H7 (cell line): ENCODE measurements at places on chromosomes 13 and 19.

DNA sequence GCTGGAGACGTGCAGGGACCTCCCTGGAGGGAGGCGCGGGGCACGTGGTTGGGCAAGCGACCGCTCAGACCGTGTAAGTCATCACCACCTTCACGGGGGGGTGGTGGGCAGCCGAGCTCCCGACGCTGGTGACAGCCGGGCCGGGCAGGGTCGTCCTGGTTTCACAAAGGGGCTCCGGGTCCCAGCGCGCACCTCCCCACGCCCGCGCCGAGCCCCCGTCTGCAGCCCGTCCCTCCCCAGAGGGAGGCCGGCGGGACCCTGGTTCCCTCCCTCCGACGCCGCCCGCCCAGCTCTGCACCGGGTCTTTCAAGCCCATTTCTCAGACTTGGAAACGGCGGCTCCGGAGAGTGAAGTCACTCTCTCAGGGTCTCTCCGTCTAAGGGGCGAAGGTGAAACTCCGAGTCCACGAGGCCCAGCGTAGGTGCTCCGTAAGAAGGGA, 729 bp upstream of the ARID3A start:
- peak; percentile 88 for DNase-seq

DNA sequence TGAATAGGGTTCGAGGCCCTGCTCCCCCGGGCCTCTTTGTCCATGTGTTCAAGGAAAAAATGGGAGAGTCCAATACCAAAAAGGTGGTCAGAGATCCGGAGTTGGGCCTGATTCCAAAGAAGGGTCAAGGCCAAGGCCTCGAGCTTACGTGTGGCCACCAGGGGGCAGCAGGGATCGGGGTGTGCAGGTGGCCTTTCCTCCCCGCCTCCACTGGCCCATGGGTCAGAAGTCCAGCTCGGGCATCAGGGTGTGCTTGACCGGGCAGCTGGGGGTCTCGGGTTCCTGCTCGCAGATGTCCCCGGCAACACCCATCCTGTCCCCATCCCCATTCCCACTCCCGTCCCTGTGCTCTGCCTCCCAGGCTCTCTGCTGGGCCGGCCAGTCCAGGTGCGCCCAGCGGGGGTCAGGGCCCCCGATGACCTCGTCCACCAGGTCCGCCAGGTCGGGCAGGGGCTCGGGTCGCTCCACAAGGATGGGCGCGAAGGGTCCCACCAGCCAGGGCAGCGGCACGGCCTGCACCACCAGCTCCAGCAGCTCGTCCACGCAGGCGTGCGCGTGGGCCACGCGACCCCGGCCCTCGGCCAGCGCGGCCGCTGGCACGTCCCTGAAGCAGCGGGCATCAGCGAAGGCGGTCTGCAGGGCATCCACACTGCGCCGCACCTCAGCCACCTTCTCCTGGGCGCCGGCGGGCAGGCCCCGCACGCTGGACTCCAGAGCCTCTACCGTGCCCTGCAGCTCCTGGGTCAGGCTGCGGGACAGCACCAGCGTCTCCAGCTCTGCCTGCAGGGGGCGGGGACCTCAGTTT, 5.2 kb upstream of the PLIN4 start:
- peak; percentile 93 for DNase-seq

GRCh38 chr13:100852146-100852545, 177.6 kb upstream of the TMTC4 start:
- DNase-seq = no peak

DNA sequence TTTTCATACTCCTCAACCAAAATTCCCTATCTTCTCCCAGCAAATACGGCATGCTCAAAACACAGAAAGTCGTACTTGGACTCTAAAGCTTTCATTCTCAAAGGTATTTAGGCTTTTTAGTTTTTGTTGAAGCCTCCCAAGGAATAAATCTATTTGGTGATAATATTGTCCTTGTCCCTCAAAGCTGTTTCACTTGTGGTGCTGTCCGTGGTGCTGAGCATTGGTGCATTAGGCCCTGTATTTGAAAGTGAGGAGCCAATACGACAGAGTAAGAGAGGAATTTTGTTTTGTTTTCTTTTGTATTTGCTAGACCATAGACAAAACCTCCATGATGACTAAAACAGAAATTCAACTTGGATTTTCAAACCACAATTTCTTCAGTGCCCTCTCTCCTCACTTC, 3.2 kb upstream of the LGALS13 start:
- peak; percentile 18 for DNase-seq

DNA sequence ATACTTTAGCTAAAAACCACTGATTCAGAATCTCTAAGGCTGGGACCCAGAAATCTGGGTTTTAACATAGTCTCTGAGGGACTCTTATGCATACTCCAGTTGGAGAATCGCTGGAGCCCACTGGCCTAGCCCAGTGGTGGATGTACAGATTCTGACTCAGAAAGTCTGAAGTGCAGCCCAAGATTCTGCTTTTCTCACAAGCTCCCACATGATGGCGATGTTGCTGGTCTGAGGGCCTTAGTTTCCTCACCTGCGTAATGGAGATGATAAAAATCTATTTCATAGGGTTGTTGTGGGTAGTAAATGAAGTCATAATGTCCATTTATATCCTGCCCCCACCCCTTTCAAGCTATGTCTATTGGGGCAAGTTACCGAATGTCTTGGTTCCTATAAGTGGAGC, 7.7 kb upstream of the CDADC1 start:
- peak; percentile 28 for DNase-seq

DNA sequence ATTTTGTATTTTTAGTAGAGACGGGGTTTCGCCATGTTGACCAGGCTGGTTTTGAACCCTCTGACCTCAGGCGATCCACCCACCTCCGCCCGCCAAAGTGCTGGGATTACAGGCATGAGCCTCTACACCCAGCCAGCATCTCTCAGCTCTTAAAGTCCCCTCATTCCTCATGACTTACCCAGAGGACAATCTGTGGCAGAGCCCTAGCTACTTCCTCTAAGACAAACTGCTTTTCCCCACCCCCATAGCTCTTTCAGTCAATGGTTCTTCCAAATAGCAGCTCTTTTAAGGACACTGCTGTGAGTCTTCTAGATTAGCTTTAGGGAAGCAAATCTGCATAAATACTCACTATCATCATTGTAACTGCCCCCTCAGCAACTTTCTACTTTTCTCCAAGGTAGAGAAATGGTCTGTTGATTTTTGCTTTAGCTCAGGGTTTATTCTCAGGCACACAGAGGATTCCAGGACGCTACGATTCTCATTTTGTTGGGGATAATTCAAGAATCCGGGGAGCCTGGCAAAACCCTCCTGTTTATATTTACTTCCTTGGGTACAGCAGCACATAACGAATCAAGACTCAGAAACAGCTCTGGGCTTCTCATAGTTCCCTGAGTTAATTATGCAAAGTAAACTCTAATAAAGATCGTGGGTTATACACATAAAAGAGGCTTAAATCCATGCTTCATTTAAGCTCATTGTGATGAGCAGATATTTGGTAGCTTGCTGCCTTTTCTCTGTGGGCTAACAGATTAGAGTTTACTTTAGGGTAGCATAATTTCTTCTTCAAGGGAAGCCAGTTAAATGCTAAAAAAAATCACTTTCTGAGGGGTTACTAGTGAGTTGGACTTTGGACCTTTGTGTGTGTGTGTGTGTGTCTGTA, 357.4 kb downstream of the TDRD3 start:
- DNase-seq = no peak

DNA sequence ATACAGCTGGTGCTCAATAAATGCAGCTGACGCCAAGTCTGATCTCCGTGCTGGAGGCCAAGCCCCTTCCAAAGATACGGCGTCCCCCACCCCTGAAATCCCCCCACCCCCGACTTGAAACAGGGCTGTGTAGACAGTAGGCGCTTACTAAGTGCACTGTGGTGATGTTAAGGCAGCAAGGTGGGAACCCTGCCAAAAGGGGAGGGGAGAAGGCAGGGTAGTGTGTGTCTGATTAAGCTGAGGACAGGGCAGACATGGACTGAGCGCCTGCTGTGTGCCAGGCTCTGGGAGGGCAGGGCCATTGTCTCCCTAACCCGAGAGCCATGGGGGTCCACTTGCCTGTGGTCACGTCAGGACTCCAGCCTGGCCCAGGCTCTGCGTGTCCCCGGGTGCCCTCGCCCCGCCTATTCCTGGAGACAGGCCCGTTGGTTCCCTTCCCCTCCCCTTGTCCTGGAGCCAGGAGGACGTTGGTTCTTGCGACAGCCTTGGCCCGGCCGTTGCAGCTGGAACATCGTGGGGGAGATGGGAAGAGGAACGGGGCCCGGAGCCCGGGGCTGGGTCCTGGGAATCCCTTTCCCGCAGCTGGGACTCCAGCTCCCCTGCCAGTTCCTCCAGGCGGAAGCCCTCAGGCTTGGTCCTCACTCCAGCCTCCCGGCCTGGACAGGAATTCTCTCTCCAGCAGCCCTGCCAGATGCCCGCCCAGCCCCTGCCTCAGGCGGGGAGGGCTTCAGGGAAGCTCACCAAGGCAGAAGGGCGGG, 1.7 kb upstream of the ELANE start:
- DNase-seq = peak; percentile 77

DNA sequence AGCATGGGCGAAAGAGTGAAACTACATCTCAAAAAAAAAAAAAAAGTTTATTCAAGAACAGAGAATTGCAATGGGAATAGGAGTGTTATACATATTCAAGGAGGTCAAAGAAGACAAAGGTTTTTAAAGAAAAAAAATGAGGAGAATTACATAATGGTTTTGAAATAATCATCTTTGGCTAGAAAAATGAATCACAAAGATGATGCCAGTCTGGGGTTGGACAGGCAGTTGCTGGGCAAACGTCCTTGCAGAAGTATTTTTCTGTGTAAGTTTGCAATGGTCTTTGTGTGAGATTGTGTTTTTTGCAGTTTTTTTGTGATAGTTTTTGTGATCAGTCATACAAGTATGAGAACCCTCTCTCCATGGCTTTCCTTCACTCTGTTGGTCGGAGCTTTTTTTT, 23.7 kb downstream of the LYPD3 start:
- no peak for DNase-seq

- DNase-seq = no peak
Measured at GRCh38 chr19:6030214-6030507, 52.2 kb upstream of the RANBP3 start.

GRCh38 chr19:18436671-18437490, 1.1 kb downstream of the ISYNA1 start:
- DNase-seq = peak; percentile 98

DNA sequence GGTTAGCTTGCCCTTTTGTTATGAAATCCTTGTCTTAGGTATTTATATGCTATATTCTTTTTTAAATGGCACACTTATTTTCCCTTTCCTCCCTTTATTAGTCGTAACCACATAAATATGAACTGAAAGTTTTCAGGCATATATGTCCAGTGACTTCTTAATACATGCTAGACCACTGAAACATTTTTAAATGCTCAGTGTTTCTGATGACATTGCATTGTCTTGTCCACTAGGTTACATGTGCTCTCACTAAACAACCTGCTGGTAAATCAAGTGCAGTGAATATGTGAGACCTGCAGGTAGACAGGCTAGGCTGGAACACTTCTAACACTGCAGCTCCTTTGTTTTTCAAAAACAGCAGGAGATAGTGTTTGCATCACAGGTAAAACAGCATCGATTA, 332.6 kb upstream of the DACH1 start:
- DNase-seq = no peak

DNA sequence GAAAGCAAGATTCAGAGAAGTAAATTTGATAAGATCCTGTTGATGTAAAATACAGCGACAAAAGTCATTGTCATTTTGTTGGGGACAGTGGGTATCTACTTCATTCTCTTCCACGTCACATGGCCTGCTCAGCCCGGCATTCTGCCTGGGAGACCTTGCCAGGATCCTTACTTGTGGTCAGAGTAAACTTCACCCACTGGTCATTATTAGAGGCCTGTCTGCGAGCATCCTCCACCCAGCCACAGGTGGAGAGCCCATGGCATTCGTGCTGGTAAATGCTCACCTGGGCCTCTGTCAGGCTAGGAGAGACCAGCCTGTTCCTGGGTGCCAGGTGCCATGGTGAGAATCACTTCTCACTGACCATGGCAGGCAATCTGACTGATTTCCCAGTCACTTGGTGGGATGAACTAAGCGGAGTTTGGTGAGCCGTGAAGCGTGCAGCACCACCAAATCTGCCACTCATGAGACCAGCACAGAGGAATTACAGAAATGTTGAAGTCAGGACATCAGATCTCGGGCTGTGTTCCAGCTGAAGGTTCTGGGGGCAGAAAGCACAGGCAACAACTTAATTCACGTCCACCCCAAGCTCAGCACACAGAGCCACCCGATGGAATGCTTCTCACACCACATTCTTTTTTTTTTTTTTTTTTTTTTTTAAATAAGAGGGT, 107.0 kb downstream of the SIPA1L3 start:
- no peak for DNase-seq

DNA sequence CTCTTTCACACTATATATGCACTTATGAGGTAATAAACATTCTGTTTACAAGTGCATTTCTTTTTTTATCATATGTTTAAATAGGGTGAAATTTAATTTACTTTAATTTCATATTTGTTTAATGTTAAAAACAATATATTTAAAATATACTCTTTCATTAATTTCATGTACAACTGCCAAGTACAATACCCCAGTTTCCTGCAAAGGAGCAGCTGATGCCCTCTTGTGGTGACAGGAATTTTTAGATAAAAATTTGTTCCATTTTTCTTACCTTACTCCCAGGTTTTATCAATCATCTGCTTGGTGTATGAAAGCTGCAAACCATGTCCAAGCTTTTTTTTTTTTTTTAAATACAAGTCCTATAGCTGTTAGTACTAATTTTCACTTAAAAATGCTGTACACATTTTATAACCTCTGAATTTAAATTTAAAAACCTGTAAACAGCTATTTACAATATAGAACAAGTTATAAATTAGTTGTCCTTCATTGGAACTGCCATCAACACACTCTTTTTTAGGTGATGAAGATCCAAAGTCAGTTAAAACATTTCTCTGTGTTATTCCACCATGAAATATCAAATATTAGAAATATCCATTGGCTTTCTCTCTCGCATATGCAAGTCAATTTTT, 4.9 kb downstream of the PCDH20 start:
- peak; percentile 35 for DNase-seq

GRCh38 chr19:51891193-51891747, 3.5 kb upstream of the ZNF577 start:
- DNase-seq = no peak

DNA sequence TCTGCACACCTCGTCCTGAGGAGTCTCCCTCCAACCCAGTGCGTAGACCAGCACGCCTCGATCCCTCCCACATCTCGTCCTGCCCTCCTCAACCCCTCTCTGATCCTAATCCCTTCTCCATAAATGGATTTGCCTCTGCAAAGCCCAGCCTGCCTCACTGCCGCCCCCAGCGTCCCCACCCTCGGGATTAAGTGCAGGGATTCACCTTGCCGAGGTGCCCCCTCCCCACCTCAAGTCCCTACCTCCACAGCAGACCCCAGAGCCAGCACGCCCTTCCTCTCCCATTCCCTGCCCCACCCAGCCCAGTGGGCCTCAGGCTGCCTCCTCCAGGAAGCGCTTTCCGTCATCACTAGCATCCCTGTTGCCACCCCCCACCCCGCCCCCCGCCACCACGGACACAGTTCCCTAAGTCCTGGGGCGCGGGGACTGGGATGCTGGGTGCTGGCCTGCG, 4.0 kb downstream of the KLF16 start:
- DNase-seq = peak; percentile 87

DNA sequence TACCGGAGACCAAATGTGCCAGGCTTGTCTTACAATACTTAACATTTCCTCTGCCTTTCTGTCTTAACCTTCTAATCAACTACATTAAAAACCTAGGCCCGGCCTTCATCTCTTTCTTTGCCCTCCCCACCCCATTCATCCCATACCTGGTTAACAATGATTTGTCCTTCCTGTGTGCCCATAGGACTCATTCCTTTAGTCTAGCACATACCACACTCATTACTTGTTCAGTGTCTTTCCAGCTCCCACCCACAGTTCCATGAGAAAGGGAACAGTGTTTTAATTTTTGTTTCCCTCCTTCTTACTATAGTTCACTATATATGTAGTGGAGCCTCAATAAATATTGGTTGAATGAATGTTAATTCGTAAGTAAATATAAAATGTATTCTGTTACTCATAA, 2.4 kb downstream of the CLN5 start:
- no peak for DNase-seq

GRCh38 chr19:39595950-39596349, 6.4 kb upstream of the LGALS13 start:
- no peak for DNase-seq
